ENCODE measurements at places on chromosomes 2 and 18.

- DNase-seq = no peak
Measured at GRCh38 chr2:30753630-30754029, 53.6 kb downstream of the CAPN13 start.

- no peak for DNase-seq
Measured at GRCh38 chr2:172588931-172589330, 33.0 kb downstream of the PDK1 start.

DNA sequence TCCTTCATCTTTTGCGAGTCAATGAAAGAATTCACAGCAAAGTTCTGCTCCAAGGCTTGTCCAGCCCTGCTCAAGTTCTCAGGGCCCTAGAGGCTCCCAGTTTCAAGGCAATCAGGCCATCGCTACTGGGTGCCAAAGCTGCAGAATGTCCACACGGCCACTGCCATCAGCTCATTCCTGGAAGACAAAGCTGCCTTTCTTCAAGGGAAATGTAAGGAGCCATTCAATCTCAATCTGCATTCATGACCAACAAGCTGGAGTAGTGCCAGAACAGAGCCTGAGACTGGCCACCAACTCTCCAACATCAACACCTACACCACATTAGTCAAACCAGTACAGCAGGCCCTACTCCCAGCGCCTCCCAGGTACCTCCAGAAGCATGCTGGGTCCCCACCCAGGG lies 202.2 kb downstream of the TCF4 start:
- DNase-seq = peak; percentile 54

DNA sequence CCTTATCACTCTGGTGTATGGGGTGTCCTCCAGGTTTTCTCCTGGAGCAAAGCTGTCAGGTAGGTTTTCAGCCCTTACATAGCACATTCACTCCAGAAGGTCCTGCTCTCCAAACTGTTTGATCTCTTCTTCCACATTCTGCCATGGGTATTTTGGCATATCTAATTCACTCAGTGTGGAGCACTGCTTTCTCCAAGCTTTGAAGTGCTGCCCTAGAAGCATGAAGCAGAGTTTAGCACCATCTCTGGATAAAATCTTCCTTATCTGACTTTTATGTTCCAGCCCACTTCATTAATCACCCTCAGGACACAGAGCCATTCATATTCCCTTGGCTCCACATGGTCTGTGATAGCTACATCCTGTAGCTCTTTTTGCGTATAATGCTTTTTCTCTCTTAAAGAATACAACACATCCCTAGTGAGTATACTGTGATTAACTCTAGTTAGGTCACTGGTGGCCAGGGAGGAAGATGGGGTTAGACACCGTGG lies 56.7 kb upstream of the ARHGAP28 start:
- DNase-seq = no peak

GRCh38 chr2:188243381-188243780 lies 48.3 kb upstream of the GULP1 start:
- no peak for DNase-seq

DNA sequence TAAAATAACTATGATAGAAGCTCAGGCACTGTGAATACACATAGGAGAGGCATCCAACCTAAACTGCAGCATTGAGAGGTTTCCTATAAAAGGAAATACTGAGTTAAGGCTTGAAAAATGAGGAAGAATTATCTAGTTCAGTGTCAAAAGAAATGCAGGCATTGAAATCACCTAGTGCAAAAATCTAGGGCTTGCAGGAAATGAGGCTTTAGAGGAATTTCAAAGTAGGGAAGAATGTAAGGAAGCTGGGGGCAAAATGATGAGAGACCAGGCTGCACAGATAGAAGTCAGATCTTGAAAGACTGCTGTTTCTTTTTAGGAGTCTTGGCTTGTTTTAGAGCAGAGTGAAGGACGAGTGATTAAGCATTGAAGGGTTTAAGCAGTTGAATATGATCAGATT lies 28.1 kb upstream of the SCYGR2 start:
- DNase-seq = no peak

DNA sequence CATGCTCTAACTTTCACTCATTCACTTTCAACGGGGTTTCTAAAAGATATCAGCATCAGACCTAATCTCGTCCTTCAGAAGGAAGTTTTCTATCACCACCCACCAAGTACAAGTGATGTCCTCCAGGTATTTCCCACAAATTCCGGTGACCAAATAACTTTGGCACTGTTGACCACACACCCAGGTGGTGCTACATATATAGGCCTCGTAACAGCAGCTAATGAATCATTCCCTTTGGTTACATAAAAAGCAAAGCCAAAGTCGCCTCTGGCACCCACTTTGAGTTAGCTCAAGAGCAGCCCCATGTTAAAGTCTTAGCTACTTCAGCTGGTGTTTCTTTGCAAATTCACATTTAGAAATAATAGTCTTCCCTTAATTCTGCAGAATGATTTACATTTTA lies 138.2 kb upstream of the OSR1 start:
- no peak for DNase-seq

GRCh38 chr2:165529130-165529529 lies 59.6 kb downstream of the CSRNP3 start:
- no peak for DNase-seq

Measured in right cardiac atrium (tissue), 5 donors.